ENCODE measurements at places on chromosomes 2 and 18.
A peak's percentile ranks its signal among the peaks of the same experiment; 100 is the strongest.

DNA sequence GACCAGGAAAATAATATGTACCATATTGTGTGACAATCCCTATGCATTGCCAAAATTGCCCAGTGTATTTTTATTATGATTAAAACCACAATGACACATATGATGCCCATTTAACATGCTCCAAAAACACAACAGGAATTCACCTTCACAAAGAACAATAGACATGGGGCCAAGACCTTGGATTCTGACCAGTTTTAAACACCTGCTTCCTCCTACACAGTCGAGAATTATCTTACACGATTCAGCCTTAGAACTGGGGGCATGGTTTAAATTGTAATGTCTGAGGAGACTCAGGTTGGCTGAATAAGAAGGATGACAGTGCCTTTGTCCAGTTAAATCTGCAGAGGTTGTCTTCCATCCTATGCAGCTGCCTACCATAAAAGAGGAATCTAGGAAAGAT, 212.7 kb downstream of the PLCL1 start:
- DNase-seq: no peak

DNA sequence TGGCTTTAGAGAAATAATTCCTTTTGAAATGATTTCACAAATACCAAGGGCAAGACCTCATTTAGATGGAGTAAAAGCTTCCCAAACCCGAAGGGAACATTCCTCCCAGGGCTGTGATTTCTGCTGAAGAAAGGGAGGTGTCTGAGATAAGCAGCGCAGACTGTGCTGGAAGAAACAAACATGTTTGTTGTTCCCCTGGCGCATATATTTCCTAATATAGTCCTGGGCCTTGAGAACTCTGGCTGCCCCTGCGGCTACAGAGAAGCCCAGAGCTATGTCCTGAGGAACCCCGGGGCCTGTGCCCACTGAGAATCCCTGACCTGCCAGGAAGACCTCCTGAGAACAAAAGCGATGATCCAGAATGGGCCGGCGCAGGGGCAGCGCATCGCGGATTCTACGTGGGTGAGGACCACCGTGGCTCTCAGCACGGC, 372.6 kb upstream of the NT5C1B start:
- no peak for DNase-seq

- DNase-seq: no peak
Measured at GRCh38 chr2:134103196-134103595, 150.7 kb upstream of the MGAT5 start.

- no peak for DNase-seq
Measured at GRCh38 chr2:143051465-143051864, 77.8 kb upstream of the ARHGAP15 start.

GRCh38 chr2:77270433-77270832, 251.7 kb downstream of the LRRTM4 start:
- no peak for DNase-seq

DNA sequence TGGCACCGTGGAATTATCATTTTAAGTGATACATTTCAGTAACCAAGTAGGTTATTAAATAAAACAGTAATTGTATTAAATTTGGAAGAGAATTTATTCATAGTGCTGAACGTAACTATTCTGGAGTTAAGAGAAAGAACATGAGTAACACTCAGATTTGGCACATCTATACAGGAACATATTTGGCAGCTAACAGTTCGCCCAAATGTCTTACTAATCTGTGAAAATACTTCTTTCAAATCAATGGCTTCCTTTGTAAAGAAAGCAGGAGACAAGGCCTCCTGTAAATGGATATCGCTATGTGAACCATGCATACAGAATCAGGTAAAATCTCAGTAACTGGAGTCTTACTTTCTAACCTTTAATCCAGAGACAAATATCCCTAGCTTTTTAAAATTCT, 64.4 kb downstream of the ZNF516 start:
- no peak for DNase-seq

GRCh38 chr2:196337208-196337953, 166.0 kb upstream of the STK17B start:
- DNase-seq: peak; percentile 10

- DNase-seq: no peak
Measured at GRCh38 chr18:58947136-58947732, 82.6 kb downstream of the ZNF532 start.

GRCh38 chr2:218003281-218003944, 618 bp upstream of the TNS1 start:
- no peak for DNase-seq

DNA sequence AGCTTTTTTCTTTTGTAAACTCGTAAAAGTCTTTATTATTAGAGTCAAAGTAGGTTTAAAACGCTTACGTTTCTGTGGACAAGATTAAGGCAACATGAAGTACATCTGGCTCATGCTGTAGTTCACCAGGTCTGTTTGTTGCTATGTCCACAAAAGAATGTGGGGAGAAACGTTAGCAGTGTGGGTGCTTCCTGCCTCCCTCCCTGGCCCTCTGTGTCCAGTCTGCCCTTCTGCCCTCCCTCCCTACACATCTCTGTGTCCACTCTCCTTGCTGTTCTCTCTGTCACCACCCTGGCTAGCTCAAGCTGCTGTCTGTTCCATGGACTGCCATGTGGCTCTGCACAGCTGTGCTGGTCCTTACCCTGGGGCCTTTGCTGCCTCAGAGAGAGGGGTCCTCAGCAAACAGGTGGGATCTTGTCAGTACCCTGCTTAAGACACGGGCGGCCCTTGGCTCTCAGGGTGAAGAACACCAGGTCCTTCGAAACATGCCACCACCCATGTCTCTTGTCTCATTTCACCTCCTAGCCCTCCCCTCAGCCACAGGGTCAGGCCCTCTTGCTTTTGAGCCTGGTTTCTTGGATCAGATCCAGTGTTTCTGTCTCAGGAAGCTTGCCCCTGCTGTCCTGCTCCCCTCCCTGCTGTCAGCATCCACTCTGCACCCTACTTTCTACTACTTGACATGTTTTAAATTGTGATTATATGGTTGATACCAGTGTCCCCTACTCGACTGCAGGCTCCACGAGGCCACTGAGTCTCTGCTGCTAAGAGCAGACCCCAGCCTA, 79.2 kb downstream of the LIMS1 start:
- no peak for DNase-seq

DNA sequence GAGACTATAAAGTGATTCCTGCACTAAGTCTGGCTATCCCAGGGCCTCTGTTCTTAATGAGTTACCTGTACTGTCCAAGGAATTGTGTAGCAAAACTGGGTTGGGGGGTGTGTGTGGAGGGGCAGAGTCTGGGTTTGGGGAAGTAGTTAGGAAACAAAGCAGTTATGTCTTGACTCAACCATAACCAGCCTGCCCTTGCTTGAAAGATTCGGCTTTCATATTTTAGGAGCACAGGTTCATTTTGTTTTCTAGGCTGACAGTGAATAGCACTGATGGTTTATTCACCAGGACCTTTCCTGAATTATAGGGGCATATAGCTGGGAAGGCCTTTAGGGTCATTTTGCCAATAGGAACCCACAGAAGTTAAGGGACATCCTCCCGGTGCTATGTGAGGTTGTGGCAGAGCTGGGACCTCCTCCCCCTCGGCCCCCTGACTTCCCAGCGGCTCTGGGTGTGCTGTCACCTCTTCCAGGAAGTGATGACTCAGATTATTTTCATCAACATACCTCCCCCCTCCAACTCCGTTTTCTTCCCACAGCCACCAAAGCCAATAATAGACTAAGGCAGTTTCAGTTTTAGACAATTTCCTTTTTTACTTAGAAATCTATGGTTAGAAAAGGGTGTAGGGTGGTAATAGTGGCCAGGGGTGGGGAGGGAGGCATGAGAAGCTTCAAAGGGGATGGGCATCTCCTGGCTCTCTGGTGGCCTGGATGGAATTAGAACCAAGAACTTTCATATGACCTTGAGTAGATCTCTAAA, 44.8 kb downstream of the SETBP1 start:
- DNase-seq: peak; percentile 69

DNA sequence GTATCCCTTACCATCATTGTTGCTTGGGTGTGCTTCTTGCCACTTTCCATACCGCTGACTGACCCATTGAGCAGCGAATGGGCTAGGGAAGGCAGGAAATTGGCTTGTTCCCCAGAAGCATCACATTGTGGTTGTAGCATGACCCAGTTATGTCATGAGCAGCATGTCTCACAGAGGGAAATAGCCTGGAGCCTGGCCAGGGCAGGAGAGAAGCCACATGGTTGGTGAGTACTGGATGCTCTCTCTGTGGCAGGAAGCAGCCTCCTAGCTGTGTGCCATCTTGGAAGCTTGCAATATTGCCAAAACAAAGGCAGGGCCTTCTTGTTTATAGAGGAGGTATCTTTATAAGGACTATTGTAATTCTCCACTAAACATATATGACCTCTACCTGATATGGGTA, 482.6 kb downstream of the PIK3C3 start:
- DNase-seq: no peak

DNA sequence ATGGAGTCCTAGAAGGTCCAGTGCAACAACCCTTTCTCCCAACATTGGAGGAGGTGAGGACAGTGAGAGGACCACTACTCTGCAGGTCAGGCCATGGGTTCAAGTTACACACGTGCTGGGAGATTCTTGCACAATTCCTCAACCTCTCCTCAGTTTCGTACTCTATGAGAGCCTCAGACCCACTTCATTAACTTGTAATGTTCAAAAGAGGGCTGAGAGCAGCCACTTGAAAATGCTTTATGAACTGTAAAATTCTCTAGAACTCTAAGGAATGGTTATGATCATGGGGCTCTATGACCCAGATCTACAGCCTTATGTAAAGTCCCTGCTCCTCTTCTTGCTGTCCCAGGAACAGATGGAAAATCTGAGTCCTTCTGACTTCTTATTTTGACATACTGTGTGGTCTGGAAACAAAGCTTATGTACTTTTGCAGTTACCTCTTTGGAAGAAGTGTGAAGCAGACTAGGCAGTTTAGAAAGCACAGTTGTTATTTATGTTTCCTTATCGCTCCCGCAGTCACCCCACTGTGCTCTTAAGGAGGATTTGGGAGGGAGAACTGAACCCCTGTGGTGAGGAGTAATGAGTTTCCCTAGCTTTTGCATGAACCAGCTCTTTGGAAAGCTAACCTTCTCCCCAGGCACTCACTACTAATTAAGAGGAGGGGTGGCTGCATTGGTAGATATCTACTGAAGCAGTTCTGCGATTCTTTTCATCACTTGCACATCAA, 296.6 kb downstream of the LRRTM1 start:
- DNase-seq: no peak

- peak; percentile 47 for DNase-seq
Measured at GRCh38 chr2:160493227-160494028, at the start of gene RBMS1. Gene RBMS1 (minus strand): TSS chr2:160493807. CDS start chr2:160493363, 444 bp downstream.

DNA sequence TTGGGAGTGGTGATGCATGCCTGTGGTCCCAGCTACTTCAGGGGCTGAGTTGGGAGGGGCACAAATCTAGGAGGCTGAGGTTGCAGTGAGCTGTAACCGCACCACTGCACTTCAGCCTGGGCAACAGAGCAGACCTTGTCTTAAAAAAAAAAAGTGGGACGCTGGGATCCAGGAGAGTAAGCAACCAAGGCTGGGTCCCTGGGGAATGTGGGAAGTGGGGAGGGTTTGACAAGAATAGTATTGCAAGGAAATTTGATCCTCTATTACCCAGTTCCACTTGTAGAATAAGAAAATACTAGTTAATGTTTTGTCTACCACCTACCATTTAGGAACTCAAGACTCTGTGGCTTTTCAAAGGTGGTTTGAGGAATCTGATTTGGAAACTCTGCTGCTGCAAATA, 21.1 kb upstream of the DYTN start:
- no peak for DNase-seq

DNA sequence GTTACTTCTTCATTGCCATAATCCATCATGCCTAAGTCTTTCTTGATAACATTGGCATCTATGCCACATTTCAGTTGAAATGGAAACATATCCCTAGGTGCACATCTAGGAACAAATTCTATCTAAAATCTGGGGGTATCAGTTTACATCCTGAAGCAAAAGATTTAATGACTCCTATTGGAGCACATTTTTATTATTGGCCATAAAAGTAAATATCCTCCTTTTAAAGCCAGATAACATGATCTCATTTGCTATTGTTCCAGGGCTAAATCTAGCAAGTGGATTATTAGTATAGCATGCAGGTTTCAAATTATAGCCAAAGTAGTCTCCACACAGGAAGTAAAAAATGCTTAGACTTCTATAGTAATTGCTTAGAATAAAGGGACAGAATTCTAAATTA, 193.2 kb downstream of the CDH2 start:
- no peak for DNase-seq

DNA sequence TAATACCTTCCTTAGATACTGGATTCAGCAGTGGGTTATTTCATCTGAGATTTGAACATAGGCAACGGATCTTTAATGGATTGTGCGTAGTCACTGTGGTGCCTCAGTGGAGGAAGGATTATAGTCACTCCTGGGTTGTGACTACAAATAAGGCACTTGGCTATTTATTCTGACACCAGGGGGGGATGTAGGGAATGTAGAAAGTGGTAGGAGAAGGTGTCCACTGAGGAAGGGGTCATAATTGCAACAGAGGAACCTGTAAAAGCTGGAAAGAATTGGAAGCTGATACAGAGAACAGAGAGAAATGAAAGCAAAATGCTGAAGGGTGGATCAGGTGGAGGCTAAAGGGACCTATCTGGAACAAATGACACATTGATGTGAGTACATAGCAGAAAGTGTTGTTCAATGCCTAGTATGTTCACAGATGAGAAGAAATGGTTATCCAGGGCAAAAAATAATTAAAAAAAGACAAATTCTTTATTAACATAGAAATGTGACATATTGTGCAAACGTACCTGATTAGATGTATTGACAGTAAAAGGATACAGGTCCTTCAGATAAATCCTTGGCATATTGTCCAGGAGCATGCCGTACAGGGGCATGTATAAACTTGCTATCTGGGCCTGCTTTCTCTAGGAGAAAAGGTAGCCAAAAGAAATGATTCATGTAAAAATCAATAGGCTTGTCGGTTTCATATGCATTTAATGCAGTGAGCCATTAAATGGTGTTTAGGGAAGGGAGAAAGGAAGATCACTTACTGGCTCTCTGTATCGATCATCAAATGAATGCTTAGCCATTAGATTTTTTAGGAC, 91.2 kb upstream of the CCDC195 start:
- no peak for DNase-seq

DNA sequence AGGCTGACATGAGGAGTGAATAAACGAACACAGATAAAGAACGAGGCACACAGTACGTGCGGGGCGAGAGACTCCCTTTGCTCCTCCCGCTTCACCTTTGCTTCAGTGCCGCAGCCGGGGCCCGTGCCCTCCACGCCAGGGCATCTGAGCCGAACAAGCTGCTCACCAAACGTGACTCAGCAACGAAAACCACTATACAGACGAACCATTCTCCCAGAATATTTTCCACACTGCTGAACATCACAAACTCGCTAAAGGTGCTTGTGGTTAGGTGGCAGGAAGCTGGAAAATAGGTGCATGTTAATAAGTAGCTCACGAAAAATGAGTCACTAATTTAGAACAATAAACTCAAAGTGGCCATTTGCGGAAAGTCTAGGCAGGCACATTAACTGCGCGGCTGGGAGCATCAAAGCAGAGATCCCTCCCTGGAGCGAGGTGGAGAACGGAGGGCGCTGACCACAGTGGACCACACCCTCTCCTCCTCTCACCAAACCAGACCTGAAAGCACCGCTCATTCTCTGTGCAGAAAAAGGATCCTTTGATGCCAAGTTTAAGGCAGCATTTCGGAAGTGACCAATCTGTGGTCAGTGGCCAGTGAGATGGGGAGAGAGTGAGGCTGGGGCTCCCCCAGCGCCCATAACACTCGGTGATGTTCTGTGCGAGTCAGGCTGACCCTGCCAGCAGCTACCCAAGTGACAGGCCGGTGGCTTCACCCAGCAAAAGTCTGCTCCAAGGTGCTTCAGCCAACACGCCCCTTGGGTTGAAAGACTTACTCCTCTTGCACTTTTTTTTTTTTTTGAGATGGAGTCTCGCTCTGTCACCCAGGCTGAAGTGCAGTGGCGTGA, 153.2 kb downstream of the HDAC4 start:
- DNase-seq: no peak

GRCh38 chr2:10560626-10561025, 112.5 kb upstream of the ODC1 start:
- no peak for DNase-seq

GRCh38 chr2:128594651-128594910, 275.9 kb upstream of the HS6ST1 start:
- DNase-seq: no peak
